ENCODE measurements at places on chromosomes 5 and 9.

DNA sequence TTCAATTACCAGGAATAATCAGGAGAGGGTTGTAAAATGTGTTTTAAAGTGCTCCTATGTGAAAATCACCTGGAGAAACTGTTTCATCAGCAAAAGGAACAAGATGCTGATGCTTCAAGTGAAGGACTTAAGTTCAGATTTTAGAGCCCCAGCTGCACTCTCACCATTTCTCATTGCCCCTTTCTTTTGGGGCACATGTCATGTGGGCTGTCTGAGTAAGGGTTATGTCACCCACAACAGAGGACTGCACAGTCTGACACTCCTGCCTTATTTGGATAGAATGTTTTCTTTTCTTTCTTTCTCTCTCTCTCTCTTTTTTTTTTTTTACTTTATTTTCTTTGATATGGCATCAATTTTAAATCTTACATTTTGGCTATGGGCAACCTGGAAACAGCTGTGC, 204.1 kb upstream of the EFNA5 start:
- no peak for DNase-seq

DNA sequence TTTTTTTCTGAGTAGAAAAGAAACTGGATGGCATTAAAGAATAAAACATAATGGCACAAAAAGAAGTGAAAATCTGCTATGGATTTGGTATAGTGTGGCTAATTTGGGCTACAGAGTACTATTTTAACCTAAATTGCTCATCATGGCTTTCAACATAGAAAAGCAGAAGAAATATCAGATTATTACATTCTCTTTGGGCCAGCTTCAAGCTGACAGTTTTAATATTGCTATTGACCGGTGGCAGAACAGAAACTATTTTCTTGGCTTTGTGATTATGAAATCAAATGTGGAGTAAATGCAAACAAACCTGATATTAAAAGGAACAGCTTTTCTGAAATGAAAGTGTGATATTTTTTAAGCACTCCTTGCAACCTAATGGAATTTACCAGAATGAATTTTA, 301.5 kb downstream of the EPB41L4A start:
- DNase-seq: no peak

DNA sequence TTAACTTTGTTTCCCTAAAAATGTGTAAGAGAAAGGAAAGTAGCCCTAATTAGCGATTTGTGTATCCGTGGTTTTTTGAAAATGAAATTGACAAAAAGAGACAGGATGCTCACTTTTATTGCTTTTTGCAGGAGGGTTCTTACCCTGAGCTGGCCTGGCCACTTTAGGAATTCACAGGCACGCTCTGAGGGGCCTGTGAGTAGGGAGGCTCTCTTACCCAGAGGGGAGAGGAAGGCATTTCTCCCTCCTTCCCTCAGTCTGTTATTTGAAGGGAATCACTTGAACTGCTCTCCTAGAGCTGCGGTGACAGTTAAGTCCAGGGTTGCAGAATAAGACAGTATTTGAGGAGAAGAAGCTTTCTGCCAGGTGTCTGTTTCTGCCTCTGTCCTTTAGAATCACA, 16.7 kb downstream of the PIK3R1 start:
- no peak for DNase-seq

DNA sequence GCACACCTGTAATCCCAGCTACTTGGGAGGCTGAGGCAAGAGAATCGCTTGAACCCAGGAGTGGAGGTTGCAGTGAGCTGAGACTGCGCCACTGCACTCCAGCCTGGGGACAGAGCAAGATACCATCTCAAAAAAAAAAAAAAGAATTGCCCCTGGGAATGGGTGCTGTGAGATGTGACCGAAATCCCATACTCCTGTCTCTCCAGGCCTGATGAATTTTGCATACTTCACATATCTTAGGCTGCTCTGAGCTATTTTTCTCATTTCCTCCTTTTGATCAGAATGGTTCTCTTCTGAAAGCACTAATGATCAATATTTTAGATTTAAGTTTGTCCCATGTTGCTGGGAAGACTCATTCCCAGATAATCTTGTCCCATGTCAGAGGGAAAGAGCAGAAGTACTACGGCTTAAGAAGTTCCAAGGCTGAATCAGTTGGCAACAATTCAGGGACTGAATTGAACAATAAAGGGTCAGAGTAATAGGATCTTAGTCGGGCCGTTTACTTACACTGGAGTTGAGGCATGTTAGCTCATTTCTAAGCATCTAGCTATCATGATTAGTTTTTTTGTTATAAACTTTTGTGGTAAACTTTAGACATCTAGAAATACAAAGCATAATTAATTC, 44.2 kb upstream of the TENT2 start:
- DNase-seq: no peak

DNA sequence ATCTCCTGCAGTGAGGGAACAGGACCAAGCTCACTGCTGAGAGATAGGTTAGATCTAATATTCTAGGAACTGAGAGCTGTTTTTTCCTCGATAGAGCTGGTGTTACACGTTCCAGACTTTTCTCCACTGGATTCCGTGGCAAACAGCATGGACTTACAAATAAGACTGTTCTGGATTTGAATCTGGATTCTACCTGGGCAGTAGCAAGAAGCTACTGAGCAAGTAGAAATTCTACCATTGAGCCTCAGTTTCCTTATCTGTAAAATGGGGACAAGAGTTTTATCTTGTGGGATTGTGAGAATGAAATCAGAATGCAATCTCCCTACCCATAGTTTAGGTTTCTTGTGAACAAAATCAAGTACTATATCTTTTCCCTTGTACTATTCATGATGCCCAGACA, 238.7 kb upstream of the TRIM32 start:
- no peak for DNase-seq

DNA sequence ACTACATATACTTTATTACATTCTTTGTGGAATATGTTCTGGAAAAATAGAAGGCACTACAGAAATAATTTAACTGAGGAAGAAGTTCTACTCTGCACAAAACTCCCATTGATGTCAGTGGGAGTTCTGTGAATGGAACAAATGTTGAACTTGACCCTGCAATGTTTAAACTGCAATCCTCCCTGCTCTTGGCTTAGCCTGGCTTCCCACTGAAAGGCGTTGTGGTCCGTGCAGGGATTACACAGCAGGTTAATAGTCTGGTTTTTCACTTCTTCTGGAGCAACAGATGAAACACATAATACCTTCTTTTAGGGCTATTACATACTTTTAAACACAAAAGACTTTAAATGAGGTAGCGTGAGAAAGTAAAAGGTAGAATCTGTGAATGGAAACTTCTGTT, 12.9 kb upstream of the ERBIN start:
- DNase-seq: no peak

DNA sequence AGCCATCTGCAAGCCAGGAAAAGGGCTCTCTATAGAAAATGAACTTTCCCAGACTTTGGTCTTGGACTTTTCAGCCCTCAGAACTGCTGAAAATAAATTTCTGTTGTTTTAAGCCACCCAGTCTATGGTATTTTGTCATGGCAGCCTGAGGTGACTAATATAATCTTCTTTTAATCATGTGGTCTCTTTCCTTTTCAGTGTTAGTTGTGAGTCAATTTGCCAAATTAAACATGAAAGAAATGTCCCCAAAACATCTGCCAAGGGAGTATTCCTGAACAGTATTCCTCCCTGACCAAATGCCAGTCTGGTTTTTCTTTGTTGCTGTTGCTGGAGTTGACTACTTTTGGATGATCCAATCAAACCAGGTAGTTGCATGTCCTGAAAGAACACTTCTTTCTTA, 4.7 kb upstream of the YTHDC2 start:
- no peak for DNase-seq

GRCh38 chr9:97602430-97602829, 30.7 kb downstream of the TSTD2 start:
- no peak for DNase-seq

GRCh38 chr5:112776301-112776856, 38.7 kb downstream of the APC start:
- no peak for DNase-seq

DNA sequence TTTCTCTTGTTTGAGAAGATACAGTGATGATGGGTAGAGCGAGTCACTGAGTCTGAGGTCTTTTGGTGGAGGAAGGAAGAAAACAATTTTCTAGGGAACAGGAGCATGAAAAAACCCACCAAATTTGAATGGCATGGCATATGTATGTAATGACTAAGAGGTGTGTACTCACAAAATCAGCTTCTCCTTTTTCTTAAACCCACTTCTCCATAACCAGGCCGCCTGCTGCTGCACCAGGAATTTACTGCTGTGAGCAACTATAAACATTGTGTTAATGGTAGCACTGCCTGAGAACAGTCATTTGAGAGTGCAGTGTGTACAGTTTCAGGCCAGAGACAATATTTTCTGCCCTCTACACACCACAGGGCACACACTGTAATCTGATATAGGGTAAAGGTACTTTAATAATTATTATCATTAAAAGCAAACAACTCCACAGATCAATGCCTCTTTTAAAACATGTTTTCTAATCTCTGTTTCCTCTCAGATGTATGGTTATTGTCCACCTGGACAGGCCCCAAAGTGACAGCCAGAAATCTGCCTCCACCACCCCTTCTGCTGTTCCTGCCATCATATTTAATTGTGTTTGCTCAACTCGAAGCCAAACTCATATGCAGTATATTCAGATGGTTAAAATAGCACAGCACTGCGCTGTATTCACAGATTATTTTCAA, 241.6 kb downstream of the KIAA0825 start:
- DNase-seq: no peak

- no peak for DNase-seq
Observed at GRCh38 chr9:124869466-124869985, 7.6 kb downstream of the ARPC5L start.

DNA sequence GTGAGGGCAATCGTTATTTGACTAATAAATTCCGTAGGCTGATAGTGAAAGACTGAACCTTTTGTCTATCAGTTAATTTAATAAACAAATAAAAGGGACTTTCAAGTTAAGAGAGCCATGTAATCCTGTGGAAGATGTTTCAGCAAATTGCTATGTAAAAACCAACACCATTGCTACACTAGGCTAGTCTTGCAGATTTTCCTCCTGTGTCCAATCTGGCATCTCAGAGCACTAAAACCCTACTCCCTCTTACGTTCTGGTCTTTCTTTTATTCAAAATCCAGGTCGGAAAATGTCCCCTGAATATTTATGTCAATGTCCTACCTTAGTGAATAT, 478.8 kb upstream of the TNC start:
- no peak for DNase-seq

- no peak for DNase-seq
Observed at GRCh38 chr5:154049636-154050035, 10.9 kb downstream of the MFAP3 start.

GRCh38 chr5:17346811-17347210, 129.4 kb downstream of the BASP1 start:
- no peak for DNase-seq

DNA sequence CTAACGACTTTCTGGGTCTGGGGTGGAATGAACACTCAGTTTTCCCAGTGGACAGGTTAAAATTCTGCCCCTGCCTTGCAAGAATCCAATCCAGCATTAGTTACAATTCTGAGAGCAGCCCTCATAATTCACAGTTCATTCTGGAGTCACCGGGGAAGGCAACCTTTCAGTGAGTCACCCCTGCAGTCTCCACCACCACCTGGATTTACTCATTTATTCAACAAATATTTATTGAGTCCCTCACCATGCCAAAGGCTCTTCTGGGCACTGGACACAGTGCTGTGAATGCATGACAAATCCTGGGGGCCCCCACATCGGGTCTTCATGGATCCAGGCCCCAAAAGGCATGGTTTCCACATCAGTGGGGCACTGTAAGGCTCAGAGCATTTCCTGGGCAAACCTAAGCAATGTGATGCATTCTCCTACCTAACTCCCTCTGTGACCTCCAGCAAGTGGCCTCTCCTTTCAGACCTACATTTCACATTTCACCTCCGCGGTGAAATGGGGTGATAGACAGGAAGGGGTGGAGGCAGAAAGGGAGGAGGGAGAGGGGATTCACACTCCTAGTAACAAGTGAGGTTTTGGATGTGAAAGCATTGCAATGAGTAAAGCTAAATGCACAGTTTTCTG, 6.4 kb upstream of the MSX2 start:
- no peak for DNase-seq

DNA sequence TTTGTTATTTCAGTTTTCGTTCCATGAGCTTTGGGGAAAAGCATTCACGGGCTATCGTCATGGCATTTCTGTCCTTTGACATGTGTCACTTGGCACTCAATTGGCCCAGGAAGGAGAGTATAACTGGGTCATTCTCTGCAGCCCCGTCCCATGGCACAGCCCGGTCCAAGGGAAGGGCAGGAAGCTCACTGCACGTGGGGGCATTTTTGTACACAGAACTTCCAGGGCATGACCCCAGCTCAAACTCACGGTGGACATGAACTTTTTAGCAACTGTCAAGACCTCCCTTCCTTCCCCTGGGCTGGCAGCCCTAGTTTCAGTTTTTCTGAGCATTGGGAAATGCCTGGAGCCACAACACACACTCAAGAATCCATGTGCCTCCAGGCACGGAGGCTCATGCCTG, 161.6 kb upstream of the PANK3 start:
- no peak for DNase-seq

DNA sequence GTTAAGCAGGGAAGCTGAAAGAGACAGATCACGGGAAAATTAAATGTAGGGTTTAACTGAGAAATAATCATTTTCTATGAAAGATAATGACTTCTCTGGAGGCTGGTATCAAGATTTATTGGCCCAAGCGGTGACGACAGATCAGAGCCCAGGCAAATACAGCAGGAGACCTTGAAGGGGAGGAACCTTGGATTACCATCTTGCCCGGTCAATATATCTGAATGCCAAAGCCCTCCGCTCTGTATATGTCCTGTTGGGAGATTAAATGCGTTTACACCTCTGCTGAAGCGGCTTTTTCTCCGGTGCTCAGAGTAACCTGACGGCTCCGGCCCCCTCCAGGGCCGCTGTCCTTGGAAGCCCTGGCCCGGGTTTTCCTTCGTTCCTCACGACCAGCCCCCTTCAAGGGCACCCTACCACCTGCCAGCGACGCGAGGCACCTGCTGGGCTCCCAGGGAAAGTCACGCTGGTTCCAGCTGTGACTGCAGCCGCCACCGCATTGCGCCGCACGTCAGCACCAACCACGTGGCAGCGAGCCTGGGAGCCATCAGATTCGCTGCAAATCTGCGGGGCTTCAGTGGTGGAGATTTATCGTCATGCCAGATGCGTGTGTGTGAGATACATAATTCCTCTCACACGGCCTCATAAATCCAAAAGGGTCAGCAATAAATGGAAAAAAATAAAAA, 4.4 kb upstream of the QSOX2 start:
- DNase-seq: no peak
